ENCODE measurements at places on chromosomes 11 and 22.

- DNase-seq, result no peak
Measured at GRCh38 chr11:36141196-36141953, 147.8 kb downstream of the COMMD9 start.

DNA sequence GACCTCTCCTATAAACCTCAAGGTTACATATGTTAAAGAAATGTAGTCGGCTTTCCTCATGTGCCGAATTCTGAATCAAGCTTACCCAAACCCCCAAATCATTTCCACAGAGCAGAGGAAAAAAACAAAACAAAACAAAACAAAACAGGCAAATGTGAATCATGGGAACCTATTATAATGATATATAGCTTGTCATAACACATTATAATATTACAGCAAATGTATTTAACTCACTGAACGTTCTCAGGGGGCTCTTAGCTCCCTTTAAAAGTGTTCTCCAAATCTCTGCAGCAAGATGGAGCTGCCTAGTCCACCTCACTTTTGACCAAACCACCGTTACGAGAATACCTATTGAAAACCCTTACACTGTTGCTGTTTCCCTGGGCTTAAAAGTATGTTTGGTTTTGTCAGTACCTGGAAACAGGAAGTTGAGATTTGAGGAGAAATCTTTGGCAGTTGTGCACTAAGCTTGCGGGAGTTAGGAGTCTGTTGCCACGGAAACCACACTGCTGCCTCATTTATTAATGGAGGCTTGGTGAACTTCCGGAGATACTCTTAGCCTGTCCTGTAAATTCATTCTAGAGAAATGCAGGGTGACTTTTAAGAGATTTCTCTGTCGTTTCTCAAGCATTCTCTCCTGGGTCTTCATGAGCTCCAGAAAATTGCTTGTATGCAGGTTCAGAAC lies 167.0 kb upstream of the RASSF10 start:
- DNase-seq, result no peak

GRCh38 chr22:24178502-24179440 lies 2.5 kb upstream of the SUSD2 start:
- DNase-seq, result no peak

- no peak for DNase-seq
Measured at GRCh38 chr11:121696931-121697670, 244.3 kb upstream of the SORL1-AS1 start.

DNA sequence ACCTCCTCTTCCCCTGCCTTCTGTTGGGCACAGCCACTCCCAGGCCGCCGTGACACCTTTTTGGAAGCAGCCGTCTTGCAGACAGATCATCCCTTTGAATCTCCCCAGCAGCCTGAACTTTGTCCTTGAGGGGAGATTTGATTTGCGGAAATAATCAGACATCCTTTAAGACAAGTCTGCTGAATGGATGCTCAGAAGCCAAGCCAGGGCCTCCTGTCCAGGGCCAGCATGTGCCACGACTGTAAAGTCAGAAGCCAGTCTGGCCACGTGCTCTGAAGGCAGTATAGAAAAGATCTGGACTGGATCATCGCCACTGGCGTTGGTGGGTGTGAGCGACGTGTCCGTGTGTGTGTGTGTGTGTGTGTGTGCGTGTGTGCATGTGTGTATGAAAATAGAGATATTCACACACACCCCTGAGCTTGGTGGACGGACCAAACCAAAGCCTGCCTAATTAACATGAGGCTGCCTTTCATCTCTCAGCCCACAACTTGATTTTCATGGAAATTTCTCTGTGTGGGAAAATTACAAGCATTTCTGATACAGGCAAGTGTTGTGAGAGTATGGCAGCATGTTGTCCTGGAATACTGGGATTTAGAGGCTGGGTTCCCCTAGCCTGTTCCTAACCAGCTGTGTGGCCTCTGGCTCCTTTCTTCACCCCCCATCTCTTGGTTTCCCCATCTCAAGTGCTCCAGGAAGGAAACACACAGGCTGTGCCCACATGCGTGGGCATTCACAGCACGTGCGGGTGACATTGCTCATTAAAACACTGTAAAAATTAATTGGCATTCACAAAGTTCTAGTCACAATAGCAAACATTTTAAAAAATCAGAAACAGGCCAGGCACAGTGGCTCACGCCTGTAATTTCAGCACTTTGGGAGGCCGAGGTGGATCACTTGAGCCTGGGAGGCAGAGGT lies 61.8 kb upstream of the WNT7B start:
- no peak for DNase-seq

DNA sequence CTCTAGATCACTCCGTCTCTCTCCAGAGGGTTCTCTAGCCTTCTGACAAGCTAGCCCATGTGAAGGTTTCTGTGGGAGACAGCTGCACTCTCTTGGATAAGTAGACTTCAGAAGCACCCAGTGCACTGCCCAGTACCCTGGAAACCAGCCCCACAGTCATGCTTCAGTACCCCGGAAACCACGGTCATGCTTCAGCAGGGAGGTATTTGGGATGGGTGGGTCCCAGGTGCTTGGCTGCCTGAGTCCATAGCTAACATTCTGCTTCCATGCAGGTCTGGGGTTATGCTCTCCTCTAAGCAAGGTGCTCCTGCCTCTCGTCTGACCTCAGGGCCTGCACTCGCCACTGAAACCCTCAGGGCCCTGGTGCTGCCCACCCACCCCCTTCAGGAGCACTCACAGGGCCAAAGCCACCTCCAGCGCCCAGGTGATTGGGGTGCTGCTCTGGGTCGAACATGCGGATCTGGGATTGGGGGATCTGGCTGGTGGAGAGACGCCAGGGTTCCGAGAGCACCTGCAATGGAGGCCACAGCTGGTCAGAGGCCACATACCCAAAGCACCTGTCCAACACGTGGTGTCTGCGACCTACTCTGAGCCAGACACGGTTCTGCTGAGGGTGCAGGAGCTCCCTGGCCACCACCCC lies 7.3 kb upstream of the SYCE3 start:
- DNase-seq, result no peak

DNA sequence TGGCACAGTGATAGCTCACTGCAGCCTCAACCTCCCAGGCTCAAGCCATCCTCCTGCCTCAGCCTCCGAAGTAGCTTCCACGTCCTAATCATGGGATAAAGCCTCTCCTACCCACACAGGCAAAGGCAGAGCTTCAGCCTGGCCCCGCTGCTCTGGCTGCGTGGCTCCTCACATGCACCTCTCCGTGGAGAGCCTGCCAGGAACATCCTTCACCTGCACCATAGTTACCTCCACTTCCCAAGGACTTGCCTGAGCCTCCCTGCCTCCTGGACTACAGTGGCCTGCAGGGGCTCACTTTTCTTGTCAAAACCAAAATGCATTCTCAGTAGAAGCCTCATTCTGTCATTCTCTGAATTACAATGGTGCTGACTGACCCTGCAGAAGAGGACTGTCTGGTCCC lies 6.5 kb downstream of the C11orf16 start:
- no peak for DNase-seq

- no peak for DNase-seq
Measured at GRCh38 chr22:23408321-23408720, 171.8 kb downstream of the IGLL1 start.

DNA sequence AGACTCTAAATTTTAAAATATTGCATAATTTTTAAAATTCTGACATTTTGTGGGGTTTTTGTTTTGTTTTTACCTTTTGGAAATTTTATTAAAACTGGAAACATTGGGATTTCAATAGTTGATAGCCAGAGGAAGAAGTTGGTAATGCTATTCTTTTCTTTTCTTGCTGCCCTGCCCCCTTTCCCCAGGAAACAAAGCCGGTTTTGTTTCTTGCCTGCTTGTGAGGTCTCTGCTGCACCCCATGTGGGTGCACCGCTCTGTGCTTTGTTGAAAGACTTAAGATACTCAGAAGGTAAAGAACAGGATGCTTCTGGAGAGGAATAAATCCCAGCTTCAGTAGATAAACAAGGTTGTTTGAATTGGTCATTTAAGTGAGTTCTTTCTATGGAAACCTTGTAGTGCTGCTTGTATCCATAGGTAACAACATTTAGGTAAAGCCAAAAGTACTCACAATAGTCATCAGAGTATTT lies 87.5 kb downstream of the YAP1 start:
- no peak for DNase-seq

DNA sequence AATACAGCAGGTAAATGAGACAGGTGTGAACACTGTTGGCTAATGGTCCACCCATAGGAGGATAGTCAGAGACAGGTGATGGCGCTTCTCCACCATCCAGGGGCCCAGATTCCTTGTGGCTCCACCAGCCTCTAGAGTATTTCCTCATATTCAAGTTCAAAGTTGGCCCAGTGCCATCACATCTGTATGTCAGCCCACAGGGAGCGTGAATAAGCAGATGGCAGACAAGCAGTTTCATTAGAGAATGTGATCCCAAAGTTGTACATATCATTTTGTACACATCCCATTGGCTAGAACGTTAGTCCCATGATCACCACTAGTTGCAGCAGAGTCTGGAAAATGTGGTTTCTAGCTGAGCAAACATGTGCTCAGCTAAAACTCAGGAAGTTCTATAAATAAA lies 11.0 kb upstream of the CWF19L2 start:
- no peak for DNase-seq

DNA sequence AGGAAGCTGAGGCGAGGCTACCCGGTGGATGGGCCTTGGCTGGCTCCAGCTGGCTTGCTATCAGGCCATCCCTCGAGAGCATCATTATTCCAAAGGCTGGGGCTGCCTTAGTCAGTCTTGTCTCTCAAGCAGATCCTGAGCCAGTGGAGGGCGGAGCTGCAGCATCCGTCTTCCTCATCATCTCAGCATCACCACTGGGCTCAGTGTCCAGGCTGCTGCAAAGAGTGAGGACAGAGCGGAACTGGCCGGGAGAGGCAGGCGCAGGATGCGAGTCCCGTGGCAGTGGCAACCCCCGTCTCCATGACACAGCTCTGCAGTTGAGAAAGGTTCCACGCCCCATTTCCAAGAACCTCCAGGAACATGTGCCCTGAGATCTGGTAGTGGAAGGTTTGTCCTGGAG lies 4.4 kb downstream of the TP53I11 start:
- DNase-seq, result no peak

GRCh38 chr22:46381142-46381541 lies 45.6 kb downstream of the TRMU start:
- no peak for DNase-seq

GRCh38 chr11:104899226-104899625 lies 966 bp upstream of the CASP12 start:
- DNase-seq, result no peak

- no peak for DNase-seq
Measured at GRCh38 chr11:68413591-68413999, 47.0 kb upstream of the PPP6R3 start.

GRCh38 chr11:113634940-113635575 lies 71.0 kb downstream of the TMPRSS5 start:
- no peak for DNase-seq

Measured in central memory CD4-positive, alpha-beta T cell (primary cell).